Activated CD4-positive, alpha-beta T cell treated with anti-CD3 and anti-CD28 coated beads for 24 hours (primary cell): ENCODE measurements at places on chromosomes 5 and 9.

GRCh38 chr9:117405950-117406705 lies 8.7 kb downstream of the ASTN2 start:
- DNase-seq = no peak

DNA sequence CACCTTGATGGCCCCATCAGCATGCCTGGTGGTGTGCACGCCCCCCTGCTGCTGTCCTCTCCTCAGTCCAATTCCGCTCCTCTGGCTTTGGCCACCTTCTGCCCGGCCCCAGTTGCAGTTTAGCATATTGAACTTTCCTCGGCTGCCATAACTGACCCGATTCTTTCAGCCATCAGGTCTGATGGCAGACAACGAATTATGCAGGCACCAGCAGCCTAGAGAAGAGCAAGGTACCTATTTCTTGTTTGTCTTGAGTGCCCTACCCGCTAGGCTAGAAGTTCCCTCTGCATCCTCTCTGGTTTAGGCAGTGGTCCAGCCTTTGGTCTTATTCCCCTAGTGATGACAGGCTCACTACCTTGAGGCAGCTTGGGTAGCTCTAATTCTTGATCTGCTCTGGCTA lies 43.0 kb upstream of the SLC25A51 start:
- no peak for DNase-seq

DNA sequence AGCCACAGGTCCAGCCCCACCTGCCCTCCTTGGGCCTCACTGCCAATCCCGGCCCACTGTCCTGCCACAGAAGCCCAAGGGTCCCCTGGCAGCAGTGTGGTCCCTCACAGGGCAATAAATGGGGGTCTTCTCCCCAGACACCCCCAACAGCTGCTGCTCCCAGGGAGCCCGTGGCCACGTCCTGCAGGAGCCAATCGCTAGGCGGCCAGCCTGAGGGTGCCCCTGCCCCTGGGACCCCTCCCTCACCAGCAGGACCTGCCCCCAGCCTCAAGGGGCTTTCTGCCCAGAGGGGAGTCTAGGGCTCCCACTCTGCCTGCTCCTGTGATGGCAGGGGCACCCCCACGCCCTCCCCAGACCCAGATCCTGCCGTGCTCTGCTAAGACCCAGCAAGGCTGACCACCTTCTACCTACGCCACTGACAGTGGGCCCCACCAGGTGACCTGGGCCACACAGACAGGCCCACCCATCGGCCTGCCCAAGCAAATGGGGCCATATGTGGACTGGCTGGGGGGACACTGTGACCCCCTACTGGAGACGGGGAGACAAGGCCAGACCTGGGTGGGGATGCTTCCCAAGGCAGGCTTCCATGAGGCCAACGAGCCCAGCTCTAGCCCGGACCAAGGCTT lies 17.0 kb downstream of the NOTCH1 start:
- no peak for DNase-seq

DNA sequence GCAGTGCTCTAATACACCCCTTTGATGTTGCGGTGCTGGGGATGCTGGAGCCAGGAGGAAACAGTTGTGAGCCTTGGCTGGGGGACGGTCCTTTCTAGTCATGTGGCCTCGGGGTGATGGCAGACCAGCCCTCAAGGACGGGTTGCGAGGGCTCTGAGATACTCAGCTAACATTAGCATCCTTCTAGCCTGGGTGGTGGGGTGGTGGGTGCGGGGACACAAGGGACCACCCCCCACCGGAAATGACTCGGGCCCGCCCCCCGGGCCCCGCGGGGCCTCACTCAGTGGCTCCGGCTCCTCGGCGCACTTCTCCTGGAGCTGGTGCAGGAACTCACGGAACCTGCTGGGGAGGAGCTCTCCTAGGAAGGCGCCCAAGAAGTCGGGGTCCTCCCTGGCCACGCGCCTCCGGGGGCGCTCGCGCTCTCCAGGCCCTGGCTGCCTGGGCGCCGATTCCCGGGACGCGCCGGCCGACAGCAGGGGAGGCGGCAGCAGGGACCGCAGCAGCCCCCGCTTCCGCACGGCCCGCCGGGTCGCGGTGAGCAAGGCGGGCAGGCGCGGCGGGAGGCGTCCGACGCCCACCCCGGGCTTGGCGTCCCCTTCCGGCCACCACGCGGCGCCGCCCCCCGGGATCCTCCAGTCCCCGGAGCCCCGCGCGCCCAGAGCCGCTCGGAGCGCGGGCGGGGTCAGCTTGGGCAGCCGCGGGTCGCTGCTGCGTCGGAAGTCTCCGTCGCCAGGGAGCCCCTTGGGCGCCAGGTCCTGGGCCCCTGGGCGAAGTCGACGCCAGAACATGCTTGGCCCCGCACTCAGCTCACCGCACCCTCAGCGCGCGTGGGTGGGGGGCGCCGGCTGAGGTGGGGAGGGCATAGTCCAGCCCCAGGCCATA lies 873 bp downstream of the C9orf50 start:
- no peak for DNase-seq

DNA sequence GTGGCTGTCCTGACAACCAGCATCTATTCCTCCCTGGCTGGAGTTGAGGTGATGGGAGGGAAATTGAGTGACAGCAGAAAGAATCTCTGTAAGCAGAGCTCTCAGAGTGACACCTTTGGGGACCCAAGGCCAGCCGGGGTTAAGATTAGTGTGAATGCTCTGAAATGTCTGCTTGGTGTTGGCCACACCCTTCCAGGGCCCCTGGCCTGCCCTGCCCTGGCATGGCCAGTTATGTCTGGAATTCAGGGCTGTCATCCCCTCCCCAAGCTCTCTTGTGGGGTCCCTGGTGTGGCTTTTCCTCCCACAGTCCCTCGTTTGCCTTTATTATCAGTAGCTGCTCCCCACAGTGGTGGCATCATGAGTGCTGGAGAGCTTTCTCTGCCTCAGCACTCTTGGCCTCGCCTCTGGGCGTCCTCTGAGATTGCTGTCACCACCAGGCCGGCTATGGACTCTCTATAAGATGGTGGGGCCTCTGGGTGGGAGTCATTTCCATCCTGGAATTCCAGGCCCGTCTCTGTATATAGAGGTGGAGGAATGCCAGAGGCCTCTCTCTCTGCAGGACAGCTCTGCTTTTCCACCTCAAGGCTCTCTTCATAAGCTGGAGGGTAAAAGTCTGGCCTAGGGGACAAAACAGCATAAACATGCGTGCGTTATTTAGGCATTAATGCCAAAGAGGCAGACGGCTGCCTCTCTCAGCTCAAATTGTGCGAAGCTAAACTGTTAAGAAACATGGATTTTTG lies 3.6 kb downstream of the TMEM252 start:
- no peak for DNase-seq

- no peak for DNase-seq
These were observed 120.0 kb upstream of the IRX1 start for GRCh38 chr5:3475674-3476073.

GRCh38 chr5:172385707-172386106 lies 68.6 kb downstream of the SH3PXD2B start:
- DNase-seq = no peak

- no peak for DNase-seq
These were observed 37.4 kb upstream of the SYNPO start for GRCh38 chr5:150603052-150603451.

DNA sequence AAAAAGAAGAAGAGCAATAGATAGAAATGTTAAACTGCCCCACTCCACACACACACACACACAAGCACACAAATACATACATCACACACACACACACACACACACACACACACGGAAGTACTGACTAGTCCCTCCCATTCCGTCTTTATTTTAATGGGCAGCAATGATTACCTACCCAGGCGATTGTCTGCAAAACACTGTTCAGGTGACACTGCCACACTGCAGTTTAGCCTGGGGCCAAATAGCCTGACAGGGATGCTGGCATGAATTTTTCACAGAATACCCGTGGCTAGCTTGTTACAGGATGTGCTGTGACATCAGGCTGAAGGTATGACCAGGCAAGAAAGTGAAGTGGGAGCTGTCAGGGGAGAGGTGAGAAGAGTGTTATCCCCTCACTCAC lies 86.9 kb downstream of the FRMD3 start:
- DNase-seq = no peak

GRCh38 chr5:139391570-139392323 lies 2.0 kb upstream of the MZB1 start:
- DNase-seq = no peak

DNA sequence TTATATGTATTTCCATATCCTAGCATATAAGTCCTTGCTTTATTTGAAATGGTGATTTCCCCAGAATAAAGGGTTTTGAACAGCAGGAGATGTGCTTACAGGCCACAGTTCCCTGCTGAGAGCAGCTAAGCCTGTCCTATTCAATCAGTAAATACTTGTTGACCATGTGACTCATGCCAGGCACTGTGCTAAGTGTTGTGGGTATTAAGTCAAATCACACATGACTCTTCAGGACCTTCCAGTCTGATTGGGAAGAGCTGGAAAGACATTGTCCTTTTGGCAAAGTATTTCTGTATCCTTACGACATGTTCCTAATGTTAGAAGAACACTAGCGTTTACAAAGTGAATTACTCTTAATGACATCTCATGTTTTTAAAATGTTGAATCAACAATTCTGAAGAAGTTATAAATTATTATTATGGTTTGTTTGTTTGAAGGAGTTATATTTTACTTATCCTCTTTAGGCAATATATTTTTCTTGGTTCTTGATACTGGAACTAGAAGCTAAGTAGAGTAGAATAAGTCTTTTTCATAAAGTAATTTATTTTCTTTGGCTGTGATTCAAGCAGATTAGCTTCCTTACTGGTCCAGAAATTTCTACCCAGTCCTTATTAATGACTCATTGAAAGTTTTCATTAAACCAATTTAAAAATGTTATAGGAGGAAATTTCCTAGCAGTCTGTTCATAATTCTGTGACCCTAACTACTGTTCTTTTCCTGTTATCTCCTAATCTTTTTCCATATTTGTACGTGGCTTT lies 82.1 kb downstream of the GAPVD1 start:
- DNase-seq = no peak

GRCh38 chr5:33271606-33272005 lies 169.2 kb upstream of the TARS1 start:
- DNase-seq = no peak

GRCh38 chr5:54533541-54534190 lies 16.1 kb downstream of the SNX18 start:
- no peak for DNase-seq

DNA sequence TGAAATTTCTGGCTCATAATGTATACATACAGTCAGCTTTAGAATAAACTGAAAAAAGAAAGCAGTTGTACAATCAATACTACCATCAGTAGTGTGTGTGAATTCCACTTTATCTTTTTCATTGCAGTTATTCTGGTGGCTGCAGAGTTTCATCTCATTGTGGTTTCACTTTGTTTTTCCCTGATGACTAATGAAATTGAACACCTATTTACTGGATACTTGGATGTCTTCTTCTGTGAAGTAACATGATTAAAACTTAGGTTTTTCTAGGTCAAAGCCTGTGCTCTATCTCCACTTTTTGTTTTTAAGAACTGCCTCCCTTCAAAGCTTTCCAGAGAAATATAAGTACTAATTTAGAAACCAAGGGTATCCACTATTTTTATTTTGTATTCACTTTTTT lies 174.3 kb downstream of the TRPM3 start:
- no peak for DNase-seq

DNA sequence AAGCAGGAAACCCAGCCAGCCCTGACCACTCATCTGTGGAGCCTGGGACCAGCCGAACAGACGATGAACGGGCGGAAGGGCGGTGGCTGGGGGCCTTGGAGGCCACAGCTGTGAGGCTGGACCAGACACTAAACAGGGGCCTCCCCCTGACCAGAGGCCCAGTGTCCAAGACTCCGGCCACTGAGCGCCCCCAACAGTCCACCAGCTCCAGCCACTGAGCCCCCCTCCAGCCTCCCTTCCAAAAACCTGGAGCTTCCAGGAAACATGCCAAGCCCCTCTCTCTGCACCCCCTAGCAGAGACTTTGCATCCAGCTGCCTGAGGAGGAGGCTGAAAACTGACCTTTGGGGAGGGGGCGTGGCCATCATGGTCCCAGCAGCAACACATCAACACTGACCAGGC lies 23.2 kb downstream of the CNTFR start:
- no peak for DNase-seq

DNA sequence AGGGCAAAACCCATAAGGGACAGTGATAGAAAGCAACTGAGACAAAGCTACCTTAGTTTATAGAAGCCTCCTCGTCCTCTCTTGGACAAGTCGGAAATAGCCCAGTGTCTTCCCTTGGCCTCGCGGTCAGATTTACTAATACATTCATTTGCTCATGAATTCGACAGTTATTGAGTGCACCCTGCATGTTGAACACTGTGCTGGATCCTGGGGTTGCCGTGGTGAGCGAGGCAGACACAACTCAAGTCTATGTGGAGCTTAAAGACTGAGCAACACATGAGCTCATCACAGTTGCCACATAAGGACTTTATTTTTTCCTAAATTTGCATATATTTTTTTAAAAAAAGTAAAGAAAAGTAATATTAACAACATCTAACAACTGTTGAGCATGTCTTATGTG lies 411.1 kb upstream of the ITGA1 start:
- DNase-seq = no peak

- DNase-seq = no peak
These were observed 97.8 kb downstream of the STK32A start for GRCh38 chr5:147332658-147333057.

DNA sequence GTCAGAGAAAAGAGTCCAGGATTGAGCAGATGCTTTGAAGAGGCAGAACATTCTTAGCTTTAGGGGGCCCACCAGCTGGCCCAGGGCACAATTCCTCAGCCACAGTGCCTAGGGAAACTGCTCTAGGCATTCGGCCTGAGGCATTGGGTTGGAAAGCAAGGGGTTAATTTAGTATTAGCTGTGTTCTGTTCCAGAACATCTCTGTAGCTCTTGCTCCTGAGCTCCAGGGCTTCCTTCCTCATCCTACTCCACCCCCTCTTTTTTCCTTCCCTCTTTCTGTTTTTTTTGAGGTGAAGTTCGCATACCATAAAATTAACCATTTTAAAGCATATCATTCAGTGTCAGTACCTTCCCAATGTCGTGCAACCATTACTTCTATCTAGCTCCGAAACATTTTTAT lies 74.5 kb upstream of the PANK3 start:
- no peak for DNase-seq

- no peak for DNase-seq
These were observed 1943.3 kb downstream of the MAT2B start for GRCh38 chr5:165448753-165449152.

DNA sequence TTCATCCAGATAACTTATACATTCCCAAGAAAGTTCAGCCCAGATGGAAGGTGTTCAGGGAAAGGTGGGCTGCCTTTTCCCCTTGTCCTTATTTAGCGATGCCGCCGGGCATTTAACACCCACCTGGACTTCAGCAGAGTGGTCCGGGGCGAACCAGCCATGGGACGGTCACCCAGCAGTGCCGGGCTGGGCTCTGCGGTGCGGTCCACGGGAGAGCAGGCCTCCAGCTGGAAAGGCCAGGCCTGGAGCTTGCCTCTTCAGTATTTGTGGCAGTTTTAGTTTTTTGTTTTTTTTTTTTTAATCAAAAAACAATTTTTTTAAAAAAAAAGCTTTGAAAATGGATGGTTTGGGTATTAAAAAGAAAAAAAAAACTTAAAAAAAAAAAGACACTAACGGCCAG lies 4.0 kb upstream of the PHYHD1 start:
- no peak for DNase-seq

- DNase-seq = no peak
These were observed 109.3 kb upstream of the ICE1 start for GRCh38 chr5:5313101-5313635.
